ENCODE measurements at places on chromosomes 5 and 9. TPM values are rescaled to one million over a fixed set of nuclear protein-coding genes. Genes with fewer than 3 reads are reported as not detected.

TICAM2 gene
- total RNA-seq, result 0.38 TPM

PHF24 gene
- total RNA-seq, result 0.26 TPM

LCN12 gene
- total RNA-seq, result not detected

OSMR gene
- total RNA-seq, result 40.7 TPM

EDIL3 gene
- total RNA-seq, result 0.26 TPM

DAB2 gene
- 0.51 TPM for total RNA-seq

FUBP3 gene
- 51.5 TPM for total RNA-seq

CENPK gene
- total RNA-seq, result 4.2 TPM

SHROOM1 gene
- 0.79 TPM for total RNA-seq

RNF183 gene
- total RNA-seq, result 0.38 TPM

CARD9 gene
- total RNA-seq, result 0.53 TPM

IFNA13 gene
- not detected for total RNA-seq

DND1 gene
- 0.26 TPM for total RNA-seq

C5orf34 gene
- total RNA-seq, result 0.53 TPM

UGT3A2 gene
- not detected for total RNA-seq

FER gene
- total RNA-seq, result 23.7 TPM

NME5 gene
- total RNA-seq, result 0.53 TPM

YIPF5 gene
- 65.8 TPM for total RNA-seq

SPATA31E1 gene
- not detected for total RNA-seq

PRLR gene
- not detected for total RNA-seq

IL5 gene
- not detected for total RNA-seq

ZNF879 gene
- 3.4 TPM for total RNA-seq

MPDZ gene
- 14.0 TPM for total RNA-seq

SURF2 gene
- total RNA-seq, result 46.6 TPM
